ENCODE measurements at places on chromosomes 1 and 21. TPM values are rescaled to one million over a fixed set of nuclear protein-coding genes. Genes with fewer than 3 reads are reported as not detected.
A peak's percentile ranks its signal among the peaks of the same experiment; 100 is the strongest.

- ATAC-seq: no peak
Observed at GRCh38 chr1:39406533-39407450, 84.6 kb upstream of the BMP8A start.

AMY2A gene
- total RNA-seq: not detected

- ATAC-seq: no peak
Observed at GRCh38 chr1:19063122-19063521, 106.6 kb upstream of the IFFO2 start.

ACTL8 gene
- 0.20 TPM for total RNA-seq

DNA sequence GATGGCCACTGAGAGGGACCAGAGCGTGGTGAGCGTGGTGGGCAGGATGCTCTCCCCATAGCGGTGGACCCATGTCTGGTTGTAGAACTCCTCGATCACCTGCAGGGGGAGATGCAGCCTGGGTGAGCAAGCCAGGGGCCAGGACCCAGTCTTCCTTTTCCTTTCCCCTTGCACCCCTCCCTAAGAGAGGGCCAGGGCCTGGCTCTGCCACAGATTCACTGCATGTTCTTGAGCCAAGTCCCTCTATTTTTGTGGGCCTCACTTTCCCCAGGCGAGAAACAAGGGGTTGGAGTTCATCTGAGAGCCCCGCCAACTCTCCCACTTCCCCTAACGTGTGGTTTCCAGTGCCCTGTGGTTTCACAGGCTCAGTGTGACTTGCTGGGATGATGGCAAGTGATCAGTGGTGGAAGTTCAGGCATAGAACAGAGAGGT, 27.5 kb downstream of the SLC2A1 start:
- peak; percentile 14 for ATAC-seq

- ATAC-seq: peak; percentile 94
Observed at GRCh38 chr21:15221799-15222386, 157.1 kb upstream of the NRIP1 start.
